MG63 (cell line): ENCODE measurements at places on chromosomes 5 and 9.

DNA sequence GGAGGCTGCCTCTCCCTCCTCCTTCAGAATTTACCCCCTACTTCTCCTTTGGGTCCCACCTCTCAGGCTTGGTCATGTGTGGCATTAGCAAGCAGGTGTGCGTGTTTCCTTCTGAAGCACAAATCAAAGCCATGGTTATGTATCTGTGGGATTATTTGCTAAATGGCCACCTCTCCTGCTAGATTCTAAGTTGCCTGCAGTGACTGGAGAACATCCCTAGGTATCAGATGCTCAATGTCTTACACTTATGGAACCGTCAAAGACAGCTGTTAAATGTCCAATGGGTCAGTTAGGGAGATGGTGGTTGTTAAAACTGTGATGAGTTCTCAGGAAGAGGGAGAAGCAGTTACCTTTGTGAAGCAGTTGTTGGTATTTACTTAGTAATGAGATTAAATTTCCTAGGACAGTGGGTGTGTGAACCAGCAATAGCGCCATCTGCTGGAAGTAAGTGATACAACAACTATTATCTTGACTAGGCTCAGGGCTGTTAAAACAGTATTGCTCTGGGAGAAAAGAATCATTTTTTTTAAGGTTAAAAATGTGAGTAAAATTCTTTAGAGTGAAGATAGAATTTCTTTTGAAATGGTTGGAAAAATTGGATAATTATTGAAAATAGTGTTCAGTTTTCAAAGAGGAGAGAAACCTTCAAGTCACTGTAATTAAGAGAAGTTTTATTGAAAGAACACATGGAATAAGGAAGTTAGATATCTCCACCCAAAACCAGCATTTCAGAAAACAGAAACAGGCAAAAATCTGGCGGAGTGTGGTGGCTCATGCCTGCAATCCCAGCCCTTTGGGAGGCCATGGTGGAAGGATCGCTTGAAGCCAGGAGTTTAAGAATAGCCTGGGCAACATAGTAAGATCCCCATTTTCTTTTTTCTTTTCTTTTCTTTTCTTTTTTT is 71.3 kb downstream of the TMC1 start:
- DNase-seq, result no peak

GRCh38 chr5:61719124-61719523 is 387.1 kb downstream of the ZSWIM6 start:
- no peak for DNase-seq

GRCh38 chr5:117860550-117860949 is 1127.8 kb downstream of the DTWD2 start:
- no peak for DNase-seq

GRCh38 chr5:162870966-162871365 is 566.4 kb upstream of the CCNG1 start:
- no peak for DNase-seq

- DNase-seq, result no peak
Measured at GRCh38 chr5:54581831-54582548, 64.4 kb downstream of the SNX18 start.
